CD4-positive, alpha-beta T cell (primary cell): ENCODE measurements at places on chromosomes 16 and 17. TPM values are rescaled to one million over a fixed set of nuclear protein-coding genes. Genes with fewer than 3 reads are reported as not detected.

DNA sequence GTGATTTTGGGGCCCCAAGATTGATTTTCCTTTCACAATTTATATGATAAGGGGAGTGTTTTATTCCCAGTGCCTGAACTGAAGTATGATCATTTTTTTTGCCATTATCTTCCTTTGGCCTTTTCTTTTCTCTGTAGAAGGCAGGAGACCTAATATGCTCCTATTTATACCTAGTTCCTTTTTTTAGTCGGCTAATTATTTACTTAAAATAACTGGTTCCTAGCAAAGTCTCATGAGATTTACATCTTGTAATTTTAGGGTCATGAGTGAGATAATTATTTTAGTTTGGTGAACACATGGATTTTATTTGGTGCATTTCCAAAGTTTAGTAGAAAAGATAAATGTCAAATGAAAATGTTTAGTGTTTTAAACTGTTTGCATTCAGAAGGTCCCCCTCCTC is 24.8 kb downstream of the SEC14L1 start:
- H3K27ac ChIP-seq: no peak overlapping the region
- peaks cover 16% of the 10 kb centered on the region for H3K4me1 ChIP-seq
- H3K4me3 ChIP-seq: no peak overlapping the region
- H3K36me3 ChIP-seq: peaks cover 3% of the 10 kb centered on the region
- H3K27me3 ChIP-seq: no peaks in the 10 kb centered on the region
- DNase-seq: no peak

GRCh38 chr16:89257757-89258465 is 40.4 kb downstream of the ZNF778 start:
- no peak overlapping the region for H3K4me3 ChIP-seq
- H3K36me3 ChIP-seq: no peaks in the 10 kb centered on the region
- no peak for DNase-seq
- H3K4me1 ChIP-seq: peaks cover 19% of the 10 kb centered on the region
- H3K27ac ChIP-seq: no peak overlapping the region

DNA sequence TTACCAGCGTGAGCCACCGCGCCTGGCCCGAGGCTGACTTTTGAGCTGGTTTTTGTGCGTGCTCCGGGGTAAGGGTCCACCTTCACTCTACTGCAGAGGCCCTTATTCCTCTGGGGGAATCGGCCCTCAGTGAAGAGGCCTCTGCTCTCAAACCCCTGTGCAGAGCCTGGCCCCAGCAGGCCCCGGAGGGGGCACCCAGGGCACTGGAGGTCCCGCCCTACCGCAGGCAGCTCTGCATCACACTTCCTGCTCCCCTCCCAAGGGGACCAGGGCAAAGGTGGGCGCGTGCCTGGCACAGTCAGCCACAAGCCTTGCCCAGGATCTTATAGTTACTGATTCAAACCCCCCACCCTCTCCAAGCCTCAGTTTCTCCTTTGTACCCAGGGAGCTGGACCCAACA is 3.6 kb upstream of the UBE2I start:
- peaks cover 58% of the 10 kb centered on the region for H3K4me1 ChIP-seq
- no peaks in the 10 kb centered on the region for H3K27me3 ChIP-seq
- no peak for DNase-seq
- no peak overlapping the region for H3K27ac ChIP-seq

- peaks cover 21% of the 10 kb centered on the region for H3K36me3 ChIP-seq
- no peak overlapping the region for H3K27ac ChIP-seq
- no peaks in the 10 kb centered on the region for H3K27me3 ChIP-seq
These were observed 9.6 kb upstream of the APRT start for GRCh38 chr16:88821168-88821850.

GRCh38 chr17:8938933-8939332 is 26.6 kb downstream of the PIK3R5 start:
- H3K4me3 ChIP-seq: no peak overlapping the region
- DNase-seq: no peak
- H3K4me1 ChIP-seq: peaks cover 64% of the 10 kb centered on the region
- H3K36me3 ChIP-seq: peaks cover 14% of the 10 kb centered on the region

DNA sequence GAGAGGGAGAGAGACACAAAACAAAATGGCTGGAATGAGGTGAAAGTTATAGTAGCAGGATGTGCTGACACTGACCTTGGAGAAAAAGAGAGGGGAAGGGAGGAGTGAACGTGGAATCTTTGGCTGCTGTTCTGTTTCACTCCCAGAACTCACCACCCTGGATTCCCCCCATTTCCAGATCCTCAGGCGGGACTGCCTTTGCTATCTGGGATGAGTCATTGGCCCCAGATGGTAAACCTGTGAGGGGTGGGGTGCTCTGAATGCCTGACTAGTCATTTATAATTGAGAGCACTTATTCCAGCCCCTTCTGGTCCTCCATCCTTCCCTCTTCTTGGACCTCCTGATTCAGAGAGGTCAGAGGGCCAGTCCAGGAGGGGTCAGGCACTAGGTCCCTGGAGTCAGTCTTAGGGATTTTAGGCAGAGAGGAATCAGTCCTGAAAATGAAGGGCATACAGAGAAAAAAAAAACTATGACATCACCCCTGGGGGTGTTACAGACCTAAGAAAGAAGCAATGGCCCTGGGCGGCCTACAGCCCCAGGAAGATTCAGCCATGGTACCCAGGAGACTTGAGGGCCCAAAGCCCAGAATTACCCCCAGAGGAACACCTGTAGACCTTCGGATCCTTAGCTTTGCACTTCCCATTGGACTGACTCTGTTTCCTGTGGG is 2.2 kb upstream of the ZG16 start:
- H3K27ac ChIP-seq: no peak overlapping the region
- no peak overlapping the region for H3K4me3 ChIP-seq
- no peaks in the 10 kb centered on the region for H3K36me3 ChIP-seq
- H3K27me3 ChIP-seq: no peaks in the 10 kb centered on the region
- no peak for DNase-seq

- no peak for DNase-seq
- H3K36me3 ChIP-seq: no peaks in the 10 kb centered on the region
- H3K4me3 ChIP-seq: no peak overlapping the region
These were observed 209.0 kb downstream of the NTN1 start for GRCh38 chr17:9230346-9230745.

- no peak within 1 kb of the TSS for H3K27ac ChIP-seq
- peaks cover 73% of the 10 kb centered on the region for H3K4me1 ChIP-seq
- H3K4me3 ChIP-seq: peak within 1 kb of the TSS; percentile 69
- peaks cover 28% of the 10 kb centered on the region for H3K27me3 ChIP-seq
- no peak for DNase-seq
- no peaks in the 10 kb centered on the region for H3K36me3 ChIP-seq
These were observed at the start of gene HES7 for GRCh38 chr17:8123695-8124349. Gene HES7 (minus strand): TSS chr17:8124106. CDS start chr17:8124084, 22 bp downstream.

DNA sequence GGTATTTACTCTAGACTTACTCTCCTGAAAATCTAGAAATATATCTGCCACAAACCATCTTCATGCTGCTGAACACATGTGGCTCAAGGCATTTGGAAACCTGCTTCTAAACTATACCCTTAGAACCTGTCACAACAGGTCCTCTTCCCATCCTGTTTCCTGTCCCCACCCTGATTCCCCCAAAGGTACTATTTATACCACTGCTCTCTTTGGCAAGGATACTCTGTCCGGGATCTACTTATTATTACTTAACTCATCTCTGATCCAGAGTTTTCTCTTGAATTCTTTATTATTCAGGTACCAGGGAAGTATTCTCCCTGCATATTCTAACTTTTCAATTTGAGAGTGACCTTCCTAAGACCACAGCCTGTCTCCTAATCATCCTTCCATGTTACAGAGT is 33.4 kb downstream of the TRAF4 start:
- no peak overlapping the region for H3K4me3 ChIP-seq
- H3K27ac ChIP-seq: no peak overlapping the region
- no peak for DNase-seq
- H3K27me3 ChIP-seq: no peaks in the 10 kb centered on the region

GRCh38 chr17:74445158-74445557 is 13.3 kb downstream of the GPRC5C start:
- peaks cover 21% of the 10 kb centered on the region for H3K4me1 ChIP-seq
- no peak overlapping the region for H3K27ac ChIP-seq
- H3K36me3 ChIP-seq: no peaks in the 10 kb centered on the region
- no peak for DNase-seq
- H3K4me3 ChIP-seq: no peak overlapping the region

DNA sequence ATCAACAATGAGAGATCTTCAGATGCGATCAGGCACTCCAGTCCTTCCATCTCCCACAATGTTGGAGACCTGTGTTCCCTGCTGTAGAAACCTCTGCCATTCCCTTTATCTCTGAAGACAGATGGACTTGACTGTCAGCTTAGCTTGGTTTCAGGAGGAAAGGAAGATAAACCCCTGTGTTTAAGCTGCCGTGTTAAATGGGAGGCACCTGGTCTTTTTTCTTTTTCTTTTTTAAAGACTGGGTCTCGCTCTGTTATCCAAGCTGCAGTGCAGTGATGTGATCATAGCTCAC is 63.1 kb downstream of the USP22 start:
- H3K27ac ChIP-seq: no peak overlapping the region
- H3K27me3 ChIP-seq: peaks cover 16% of the 10 kb centered on the region
- no peaks in the 10 kb centered on the region for H3K4me1 ChIP-seq
- no peak overlapping the region for H3K4me3 ChIP-seq
- DNase-seq: no peak
- no peaks in the 10 kb centered on the region for H3K36me3 ChIP-seq

DNA sequence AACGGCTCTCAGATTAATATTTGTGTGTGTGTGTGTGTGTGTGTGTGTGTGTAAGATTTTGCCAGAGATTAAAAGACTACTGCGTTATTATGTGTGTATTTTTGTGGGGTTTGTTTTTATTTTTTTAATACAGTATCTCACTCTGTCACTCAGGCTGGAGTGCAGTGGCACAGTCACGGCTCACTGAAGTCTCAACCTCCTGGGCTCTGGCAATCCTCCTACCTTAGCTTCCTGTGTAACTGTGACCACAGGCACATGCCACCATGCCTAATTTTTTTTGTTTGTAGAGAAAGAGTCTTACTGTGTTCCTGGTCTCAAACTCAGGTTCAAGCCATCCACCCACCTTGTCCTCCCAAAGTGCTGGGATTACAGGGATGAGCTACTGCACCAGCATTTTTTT is 87.2 kb downstream of the CYB561 start:
- DNase-seq: no peak
- H3K4me3 ChIP-seq: no peak overlapping the region
- H3K27ac ChIP-seq: no peak overlapping the region
- H3K4me1 ChIP-seq: no peaks in the 10 kb centered on the region

VKORC1 gene
- 19.0 TPM for total RNA-seq

C16orf46 gene
- total RNA-seq: not detected

FBXW10 gene
- total RNA-seq: not detected

NPTX1 gene
- 0.58 TPM for total RNA-seq
